Endothelial cell (in vitro differentiated cells): ENCODE measurements at places on chromosomes 7 and 10. TPM values are rescaled to one million over a fixed set of nuclear protein-coding genes. Genes with fewer than 3 reads are reported as not detected.

The PRKAR1B gene
- total RNA-seq, result 21.7 TPM

DNA sequence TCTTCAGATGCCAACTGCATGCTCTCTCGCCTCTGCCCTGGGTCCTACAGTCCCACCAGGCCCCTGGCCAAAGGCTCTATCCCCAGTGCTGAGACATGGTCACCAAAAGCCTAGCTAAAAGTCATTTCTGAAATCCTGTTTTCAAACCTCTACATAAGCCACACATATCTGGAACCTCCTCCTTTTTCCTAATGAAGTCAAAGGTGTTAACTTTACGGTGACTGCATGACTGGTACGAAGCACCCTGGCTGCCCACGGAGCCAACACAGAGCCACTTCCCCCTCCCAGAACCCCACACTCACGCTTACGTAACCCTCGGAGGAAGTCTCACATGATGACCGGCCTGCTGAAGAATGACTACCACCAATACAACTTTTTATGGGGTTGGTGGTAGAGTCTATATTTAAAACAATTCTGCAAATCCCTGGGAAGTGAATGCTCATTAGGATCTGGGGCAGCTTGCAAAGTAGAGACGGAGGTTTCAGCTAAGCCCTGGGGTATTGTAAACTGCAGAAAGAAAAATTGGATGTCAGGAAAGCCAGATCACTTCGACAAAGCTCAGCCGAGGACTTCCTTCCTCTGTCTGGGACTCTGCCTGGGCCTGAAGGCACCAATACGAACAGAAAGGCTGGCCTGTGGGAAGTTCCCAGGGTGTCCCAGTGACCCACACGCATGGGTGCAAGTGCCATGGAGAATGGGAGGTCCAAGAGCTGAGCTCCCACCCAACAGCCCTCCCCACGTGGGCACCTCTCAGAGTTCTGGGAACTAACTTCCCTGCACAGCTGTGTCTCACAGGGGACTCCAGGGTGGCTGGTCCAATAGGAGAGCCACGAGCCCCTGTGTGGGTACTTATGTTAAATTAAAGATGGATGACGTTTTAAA is 50.7 kb downstream of the PDGFA start:
- DNase-seq, result no peak

The KMT2C gene
- total RNA-seq, result 59.8 TPM

DNA sequence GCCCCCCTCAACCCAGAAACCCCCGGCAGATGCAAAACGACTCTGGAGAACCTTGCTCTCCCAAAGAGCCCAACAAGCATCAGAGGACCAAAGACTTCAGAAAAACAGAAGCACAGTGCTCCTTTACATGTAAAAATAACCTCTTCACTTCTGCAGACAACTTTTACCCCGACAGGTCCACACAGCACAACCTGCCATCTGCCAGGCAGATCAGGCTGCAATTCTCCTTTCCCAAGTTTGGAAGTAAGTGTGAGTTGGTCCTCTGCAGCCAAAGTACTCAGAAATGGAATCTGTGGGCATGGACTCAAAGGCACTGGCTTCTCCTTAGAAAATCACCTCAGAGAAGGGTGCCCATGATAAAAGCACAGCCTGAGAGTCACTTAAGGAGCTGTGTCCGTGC is 26.0 kb downstream of the DOCK4 start:
- DNase-seq, result no peak

DNA sequence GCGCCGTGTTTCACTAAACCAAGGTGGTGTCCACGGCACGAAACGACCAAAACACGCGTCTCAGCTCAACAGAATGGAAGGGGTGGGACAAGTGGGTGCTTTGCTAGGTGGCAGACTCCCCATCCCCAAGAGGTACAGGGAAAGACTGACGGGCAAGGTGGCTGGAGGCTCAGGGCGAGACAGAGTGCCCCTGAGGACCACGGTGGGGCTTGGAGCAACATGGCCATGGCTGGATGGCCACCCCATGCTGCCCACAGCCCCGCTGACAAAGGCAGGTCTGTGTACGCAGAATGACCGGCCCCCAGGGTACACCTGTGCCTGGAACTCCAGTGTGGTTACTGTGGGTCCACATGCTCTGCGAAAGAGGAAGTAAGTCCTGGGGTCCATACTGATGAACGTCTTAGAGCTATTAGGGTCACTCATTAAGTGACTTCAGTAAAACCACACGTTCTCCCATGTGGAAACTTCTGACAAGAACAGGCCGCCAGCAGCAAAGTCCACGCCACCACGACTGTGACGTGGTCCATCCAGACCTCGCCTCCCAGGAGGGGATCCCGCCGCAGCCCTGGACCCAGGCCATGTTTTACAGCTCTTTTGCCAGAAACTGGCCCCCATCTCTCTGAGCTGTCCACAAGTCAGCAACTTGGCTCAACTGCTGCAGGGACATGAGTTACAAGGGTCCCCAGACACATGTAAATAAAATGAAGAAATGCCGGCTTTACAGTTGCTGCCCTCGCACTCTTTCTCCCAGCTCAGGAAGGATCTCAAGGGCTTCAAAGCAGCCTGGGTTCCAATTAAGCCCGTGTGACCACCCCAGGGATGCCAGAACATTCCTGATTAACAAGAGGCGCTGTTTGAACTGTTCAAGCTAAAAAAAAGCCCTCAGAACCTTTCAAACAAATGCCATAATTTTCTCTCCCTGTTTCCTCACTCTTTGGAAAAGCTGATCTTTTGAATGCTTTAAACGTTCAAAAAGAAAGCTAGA is 66.8 kb downstream of the MAD1L1 start:
- no peak for DNase-seq

The GOLGA7B gene
- 2.5 TPM for total RNA-seq

The ADARB2 gene
- 54.9 TPM for total RNA-seq

DNA sequence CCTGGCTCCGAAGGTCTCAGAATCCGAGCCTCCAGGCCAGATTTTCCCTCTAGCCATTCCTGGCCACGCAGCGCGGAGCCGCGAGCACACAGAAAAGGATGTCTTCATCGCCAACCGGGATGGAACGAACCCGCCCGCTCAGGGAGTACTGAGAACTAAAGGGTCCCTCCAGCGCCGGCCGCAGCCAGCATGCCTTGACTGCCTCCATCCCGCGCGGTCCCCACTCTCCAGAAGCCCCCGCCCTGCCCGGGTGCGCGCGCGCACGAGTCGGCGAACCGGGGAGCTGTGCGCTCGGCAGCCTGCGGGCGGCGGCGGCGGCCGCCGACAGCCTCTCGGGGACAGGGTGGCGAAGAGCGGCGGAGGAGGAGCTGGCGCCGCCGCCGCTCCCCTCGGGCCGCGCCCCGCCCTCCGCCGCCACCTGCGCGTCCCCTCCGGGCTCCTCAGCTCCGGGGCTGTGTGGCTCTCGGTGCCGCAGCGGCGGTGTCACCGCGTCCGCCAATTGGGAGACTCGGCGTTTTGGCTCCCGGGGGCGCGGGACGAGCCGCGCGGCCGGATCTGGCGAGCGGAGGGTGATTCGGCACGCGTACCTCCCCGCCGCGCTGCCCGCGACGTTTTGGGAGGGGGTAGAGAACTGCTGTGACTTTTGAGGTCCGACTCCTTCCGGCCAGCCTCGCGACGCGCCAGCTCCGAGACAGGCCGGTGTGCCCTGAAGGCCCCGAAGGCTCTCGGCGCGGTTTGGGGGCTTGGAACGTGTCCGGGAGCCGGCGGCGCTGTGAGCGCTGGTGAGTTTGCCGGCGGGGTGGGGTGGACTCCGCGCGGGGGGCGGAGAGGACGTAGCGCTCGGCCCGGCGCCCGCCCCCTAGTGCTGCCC is 453 bp upstream of the GALNT17 start:
- peak; percentile 18 for DNase-seq

The TLX1 gene
- 31.0 TPM for total RNA-seq

- no peak for DNase-seq
Measured at GRCh38 chr10:79475877-79476276, 30.5 kb upstream of the ZCCHC24 start.

The HIPK2 gene
- 47.2 TPM for total RNA-seq

- DNase-seq, result peak; percentile 37
Measured at GRCh38 chr10:79070606-79071395, 2.0 kb downstream of the ZMIZ1 start.

GRCh38 chr7:133778472-133778871 is 348.7 kb upstream of the LRGUK start:
- no peak for DNase-seq

The ABCB4 gene
- 3.0 TPM for total RNA-seq

DNA sequence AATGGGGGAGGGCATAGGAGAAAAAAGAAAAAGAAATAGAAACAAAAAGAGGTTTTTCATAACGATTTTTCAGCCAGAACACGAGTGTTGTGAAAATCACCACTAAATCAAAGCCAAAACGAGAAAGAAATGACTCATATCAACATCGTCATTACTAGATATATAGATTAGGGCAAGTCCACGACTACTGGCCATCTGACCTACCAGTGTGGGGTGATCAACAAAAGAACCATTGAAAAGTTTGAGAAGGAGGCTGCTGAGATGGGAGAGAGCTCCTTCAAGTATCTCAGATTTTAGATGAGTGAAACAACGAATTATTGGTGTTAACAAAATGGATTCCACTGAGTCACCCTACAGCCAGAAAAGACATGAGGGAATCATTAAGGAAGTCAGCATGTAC is 33.5 kb upstream of the ABCB5 start:
- DNase-seq, result no peak

The UBTD1 gene
- 78.0 TPM for total RNA-seq

GRCh38 chr7:158757404-158757989 is 52.9 kb upstream of the NCAPG2 start:
- DNase-seq, result no peak

DNA sequence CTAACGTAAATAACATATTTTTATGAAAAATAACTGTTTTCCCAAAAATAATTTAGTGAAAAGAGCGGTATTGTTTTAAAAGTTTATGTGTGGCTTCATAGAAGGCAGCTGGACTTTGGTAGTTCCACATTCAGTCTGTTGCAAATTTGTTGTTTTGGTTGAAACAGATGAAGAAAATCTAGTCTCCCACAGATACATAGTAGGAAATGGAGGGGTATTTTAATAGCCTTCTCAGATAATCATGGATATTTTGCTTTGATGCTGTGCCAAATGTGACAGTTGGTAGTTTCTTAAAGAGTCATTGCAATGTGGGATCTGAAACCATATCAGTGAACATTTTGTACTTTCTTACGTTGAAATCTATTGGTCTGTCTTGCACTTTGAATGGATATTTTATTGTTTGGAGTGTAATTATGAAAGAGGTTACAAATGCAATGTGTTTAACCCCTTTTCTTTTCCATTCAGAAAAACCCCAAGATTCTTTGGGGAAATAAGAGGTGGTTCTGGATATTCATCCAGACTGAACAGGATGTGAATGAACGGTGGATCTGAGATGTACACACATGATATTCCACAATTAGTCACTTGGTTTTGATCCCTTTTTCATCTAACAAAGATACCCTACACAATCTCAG is 10.4 kb downstream of the ZNF365 start:
- no peak for DNase-seq

- DNase-seq, result no peak
Measured at GRCh38 chr10:119444866-119445265, 97.7 kb downstream of the RGS10 start.

The UCMA gene
- total RNA-seq, result not detected

DNA sequence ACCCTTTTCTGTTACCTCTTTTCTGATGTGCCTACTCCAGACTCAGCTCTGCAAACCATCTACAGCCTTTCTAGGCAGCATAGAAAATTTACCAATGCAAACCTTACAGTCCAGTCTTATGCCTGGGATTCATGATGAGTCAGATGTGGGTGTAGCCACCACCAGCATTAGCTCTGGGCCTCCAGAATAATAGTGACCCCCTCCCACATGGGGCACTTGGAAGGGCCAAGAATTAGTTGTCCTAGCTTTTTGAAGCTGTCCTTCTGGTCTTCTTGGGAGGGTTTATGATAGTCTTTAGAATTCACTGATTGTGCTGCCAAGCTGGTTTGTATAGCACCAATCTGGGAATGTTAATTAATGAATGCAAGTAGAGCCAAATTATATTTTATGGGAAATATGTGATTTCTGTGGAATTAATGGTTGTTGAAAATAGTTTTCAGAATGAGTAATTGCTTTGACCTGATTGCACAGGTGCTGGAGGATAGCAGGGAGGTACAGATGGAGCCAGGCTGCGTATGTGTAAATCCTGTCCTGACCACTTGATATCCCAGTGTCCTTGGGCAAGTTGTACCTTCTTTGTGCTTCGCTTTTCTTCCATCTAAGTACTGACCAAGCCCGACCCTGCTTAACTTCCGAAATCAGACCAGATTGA is 94.8 kb downstream of the CPED1 start:
- no peak for DNase-seq

GRCh38 chr7:147798001-147798400 is 792.6 kb upstream of the C7orf33 start:
- no peak for DNase-seq

GRCh38 chr7:73769481-73770001 is 529 bp downstream of the CLDN3 start:
- DNase-seq, result no peak

DNA sequence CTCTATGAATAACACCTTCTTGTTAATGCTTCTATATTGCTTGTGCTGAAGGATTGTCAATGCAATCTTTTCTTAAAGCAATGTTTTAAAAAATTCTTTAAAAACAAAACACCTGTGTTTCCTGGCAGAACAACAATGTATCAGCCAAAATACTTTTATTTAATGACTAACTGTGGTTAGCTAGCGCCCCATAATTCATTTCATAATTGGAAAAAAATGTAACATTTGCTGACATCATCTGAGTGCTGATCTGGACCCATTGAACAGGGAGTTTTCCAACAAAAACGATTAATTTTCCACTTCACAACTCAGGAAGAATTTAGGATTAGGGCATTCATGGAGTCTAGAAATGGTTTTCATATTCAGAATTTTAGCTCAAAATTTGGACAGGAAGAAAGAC is 137.6 kb upstream of the CDK6 start:
- no peak for DNase-seq

GRCh38 chr10:125094806-125095205 is 65.6 kb downstream of the CTBP2 start:
- DNase-seq, result no peak

DNA sequence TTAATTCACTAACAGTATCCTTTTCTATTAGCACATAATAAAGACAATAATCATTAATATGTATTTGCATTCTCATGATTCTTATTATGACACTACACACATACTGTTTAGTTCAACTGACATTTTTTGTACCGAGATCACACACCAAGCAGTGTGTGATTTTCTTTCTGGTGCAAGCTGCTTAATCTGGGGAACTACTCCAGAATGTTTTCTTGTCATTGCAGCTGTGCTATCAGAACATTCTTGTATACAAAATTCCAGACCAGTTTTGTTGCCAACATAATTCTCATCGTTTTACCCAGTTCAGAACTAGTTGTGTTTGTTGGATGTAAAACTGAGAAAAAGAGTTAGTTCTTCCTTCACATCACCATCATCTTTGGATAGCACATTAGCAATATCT is 37.4 kb downstream of the VKORC1L1 start:
- DNase-seq, result no peak
